Cortex of kidney (tissue), 1 donor: ENCODE measurements at places on chromosomes 3 and 15.

DNA sequence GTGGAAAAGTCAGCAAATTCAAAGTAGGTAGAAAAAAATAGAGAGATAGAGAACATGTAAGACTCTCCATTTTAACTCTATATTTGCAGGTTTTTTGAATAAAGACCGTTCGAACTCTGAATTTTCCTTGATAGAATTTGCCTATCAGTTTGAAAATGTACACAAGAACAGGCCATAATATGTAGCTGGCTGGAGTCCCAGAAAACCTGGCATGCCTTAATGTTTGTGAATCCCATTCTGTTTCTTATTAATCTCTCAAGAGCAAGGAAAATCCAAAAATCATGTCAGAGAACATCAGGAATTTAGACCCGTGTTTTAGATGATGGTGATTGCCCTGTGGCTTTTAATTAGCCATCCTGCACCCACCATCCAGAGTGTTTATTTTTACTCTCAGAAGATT is 7.2 kb upstream of the CFAP161 start:
- no peak for DNase-seq

- DNase-seq, result no peak
Measured at GRCh38 chr15:100721758-100722550, 119.6 kb downstream of the ASB7 start.

DNA sequence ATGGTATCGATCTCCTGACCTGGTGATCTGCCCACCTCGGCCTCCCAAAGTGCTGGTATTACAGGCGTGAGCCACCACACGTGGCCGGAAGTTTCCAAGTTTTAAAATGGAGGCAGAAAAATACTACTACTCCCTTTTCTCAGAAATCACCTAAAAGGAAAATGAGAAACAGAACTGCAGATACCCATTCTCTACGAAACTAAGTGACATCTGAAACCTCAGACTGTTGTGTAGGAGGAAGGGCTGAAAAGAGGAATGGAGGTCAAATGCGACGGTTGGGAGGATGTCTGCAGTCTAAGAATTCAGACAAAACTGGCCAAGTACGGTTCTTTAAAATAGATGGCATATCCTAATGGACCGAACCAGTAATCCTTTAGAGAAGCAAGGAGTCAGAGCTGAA is 24.1 kb downstream of the WDR48 start:
- DNase-seq, result no peak

DNA sequence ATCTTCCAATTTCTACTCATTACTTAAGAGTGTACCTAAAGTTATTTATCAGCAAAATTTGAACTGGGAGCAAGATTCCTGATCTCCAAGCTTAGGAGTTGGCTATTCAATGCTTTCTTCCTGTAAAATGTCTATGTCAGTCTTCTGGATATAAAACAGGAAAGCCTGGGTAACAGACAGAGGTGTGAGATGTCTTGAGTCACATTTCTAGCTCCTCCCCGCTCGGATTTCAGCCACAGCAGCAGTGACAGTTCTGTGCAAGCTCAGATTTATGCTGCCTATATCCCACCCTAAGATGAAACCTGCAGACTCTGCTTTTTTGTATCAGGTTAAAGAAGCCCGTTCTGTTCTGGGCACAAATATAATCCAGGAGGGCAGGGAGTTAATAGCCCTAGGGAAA is 2.1 kb upstream of the ARMC8 start:
- no peak for DNase-seq

DNA sequence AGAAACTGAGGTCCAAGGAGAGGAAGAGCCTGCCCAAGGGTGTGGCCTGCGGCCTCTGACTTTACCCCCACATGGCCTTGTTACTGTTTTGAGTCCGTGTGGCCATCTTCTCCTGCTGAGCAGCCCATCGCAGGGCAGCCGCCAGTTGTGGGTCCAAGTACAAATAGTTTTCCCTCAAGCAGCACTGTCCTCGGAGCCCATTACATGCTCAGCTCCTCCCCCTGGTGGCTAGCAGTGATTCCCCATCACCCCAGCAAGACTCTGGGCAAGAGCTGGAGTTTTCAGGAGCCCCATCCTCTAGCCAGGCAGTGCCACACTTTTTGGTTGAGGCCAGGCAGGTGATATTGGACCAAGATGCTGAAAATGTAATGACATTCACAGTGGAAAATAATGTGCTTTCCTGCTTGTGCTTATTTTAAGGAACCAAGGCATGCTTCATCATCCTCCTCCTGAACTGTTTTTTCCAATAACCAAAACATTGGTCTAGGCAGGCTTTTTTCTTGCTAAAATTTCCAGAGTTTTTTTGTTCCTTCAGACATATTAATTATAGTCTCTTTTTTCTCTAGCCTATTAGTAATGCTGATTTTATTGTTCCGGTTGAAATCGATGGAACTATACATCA is 23.2 kb upstream of the VILL start:
- DNase-seq, result no peak

DNA sequence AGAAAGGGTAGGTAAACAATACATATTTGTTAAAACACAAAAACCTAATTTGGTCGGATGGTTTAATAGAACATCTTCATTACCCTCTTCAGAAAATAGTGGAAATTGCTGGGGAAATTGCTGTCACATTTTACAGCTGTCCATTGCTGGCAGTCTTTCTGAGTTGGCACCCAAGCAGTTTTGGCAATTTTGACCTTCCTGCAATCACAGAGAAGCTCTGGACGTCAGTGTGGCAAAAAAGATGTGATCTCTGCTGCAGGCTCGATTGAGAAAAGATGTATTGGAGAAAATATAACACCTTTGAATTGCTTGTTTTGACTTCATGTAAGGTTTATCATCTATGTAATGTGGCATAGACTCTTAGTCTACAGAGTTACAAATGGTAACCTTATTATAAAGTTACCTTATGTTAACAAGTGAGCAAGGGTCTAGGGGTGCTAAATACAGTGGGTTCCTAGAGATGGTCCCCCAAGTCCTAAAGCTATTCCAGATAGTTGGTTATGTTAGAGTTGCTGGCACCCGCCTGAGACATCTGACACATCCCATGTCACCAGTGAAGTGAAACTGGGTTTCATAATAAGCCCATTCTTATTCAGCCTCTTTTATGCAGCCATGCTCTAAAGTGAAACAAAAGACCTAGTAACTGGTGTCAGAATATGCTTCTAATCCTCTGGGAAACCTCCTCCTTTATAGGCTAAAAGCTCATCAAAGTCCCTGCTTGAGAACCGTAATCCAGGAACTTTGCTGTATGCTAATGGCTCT is 14.0 kb downstream of the UBE2E1 start:
- DNase-seq, result no peak

DNA sequence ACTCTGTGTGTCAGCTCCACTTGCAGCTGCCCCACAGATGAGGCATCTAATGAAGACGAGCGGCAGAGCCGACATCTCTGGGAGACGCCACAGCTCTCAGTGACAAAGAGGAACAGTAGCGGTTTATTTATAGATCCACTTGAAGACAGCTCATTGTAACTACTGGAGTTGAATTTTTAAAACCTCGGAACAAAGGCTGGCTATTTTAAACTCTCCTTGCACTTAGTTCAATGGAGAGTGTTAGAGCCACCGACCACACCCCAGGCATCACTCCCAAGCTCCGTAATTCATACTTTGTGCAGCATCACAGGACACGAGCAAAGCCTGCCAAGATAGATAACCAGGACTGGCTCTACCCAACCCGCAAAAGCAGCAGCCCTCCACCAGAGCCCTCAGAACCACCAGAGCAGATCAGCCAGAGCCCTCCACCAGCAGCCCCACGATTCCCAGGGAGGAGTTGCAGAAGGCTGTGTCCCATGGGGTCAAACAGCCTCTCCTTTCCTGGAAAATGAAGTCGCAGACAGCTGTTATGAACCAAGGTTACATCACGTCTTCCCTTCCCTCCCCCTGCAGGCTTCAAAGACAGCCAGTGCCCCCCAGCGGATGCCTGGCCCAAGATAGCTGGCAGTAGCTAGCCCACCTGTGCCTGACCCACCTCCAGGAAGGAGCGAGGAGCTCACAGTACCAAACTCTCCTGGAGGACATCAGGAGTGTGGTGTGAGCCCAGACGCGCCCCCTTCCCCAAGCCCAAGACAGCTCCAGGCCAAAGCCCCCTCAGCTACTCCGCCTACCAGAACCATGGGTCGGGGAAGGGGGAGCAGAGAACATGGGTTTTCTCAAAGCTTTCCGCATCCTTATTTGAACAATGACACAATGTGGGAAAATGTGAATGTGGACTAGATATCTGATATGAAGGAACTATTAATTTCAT is 45.7 kb downstream of the POC1A start:
- no peak for DNase-seq

GRCh38 chr3:104367000-104367399 is 999.7 kb upstream of the ALCAM start:
- no peak for DNase-seq

- no peak for DNase-seq
Measured at GRCh38 chr15:28903555-28903954, 17.8 kb downstream of the APBA2 start.

DNA sequence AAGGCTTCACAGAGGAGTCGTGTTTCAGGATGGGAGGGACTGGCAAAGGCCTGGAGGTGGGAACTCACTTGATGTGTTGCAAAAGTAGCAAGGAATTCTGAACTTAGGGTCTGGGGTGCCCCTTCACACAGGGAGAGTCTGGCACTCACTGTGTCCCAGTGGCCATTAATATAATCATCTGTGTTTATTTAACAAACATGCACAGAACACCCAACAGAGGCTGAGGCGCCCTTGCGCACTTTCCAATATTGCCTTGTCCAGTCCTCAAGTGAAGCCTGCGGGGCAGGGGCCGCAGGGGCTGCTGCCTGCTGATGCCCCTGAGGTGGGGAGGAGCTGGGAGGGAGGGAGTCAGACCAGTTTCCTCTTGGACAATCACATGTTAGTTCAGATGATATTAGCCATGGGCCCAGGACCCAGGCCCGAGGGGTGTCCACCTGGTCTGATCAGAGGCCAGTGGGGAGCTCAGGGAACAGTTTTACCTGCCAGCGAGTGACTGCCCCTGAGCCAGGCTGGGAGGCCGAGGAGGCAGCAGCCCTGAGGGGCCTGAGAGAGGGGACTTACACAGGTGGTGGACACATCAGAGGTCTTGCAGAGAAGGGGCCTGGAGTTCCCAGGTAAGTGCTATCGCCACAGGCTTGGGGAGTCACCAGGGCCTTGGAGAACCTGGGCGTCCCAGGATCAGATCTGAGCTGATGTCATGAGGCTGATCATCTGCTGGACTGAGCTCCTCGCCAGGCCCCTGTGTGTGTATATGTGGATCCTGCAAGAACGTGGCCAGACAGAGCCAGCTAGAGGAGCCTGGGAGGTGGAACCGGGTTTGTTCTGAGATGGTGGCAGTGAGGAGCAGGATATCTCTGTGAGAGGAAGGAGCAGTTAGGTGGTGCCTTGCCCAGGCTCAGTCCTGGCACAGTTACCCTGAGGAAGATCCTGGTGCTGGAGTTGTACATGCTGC is 13.8 kb upstream of the TXNRD3 start:
- DNase-seq, result no peak

DNA sequence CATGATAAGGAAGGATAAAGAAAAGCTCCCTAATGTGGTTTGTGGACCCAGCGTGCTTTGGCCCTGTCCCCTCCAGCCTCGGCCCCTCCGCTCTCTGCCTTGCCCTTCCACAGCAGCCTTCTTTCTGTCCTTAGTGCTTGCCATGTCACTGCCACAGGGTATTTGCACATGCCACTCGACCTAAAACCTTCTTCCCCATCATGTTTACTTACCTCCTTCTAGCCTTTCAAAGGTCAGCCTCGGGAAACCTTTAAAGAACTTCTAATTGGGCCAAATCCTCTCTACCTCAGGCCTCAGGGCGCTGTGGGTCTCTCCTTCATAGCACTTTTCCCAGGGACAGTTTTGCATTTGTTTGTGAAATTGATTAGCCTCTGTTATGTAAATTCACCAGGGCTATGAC is 73.0 kb downstream of the SCN11A start:
- no peak for DNase-seq

DNA sequence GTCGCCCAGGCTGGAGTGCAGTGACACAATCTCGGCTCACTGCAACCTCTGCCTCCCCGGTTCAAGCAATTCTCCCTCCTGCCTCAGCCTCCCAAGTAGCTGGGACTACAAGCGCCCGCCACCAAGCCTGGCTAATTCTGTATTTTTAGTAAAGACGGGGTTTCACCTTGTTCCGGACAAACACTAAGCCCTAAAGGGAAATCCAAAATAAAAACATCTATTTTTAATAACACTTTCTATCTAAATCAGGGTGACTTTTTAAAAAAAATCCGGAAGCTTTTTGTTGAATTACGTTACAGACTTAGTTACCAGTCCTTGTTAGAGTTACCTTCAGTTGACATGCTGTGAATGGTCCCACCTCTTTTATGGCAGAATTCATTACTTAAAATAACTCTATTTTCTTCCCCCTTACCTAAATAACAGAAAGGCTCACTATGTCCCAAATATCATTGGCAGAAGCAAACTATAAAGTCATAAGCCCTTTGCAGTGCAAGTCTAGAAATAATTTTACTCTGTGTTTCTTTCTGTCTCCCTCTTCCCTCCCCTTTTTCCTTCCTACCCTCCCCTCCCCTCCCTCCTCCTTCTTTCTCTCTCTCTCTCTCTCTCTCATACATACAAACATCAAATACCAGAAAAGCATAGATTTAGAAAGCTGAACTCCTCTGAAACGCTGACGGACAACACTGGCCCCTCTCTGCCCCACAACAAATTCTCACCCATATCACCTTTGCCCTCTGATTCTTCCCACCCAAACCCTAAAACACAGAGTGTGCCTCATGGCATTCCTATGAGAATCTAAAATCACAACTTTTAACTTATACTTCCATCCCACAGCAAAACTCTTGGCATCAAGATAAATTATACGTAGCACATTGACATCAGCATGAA is 18.3 kb downstream of the THBS1 start:
- DNase-seq, result no peak

DNA sequence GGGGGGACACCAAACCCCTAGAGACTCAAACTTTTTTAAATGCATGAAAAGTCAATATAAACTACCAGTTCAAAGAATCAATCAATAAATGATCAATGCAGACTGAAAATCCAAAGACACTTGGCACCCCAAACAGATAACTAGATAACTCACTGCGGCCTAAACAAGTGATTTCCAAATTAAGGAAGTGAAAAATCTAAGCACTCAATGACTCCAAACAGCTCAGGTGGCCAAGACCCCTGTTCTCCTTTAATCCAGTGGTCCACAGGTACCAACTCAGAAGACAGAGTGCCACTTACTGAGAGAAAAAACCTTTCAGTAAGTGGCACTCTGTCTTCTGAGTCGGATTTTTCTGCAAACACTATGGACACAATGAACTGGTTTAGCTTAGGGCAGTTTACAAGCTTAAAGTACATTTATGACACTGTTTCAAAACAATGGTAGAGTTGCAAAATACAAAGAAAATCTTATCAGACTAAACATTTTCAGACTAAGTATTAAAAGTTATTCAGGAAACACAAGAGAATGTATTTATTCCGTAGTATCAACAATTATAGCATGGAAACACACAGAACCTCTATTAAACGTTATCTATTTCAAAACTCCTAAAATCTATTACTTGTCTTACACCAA is 4.7 kb downstream of the DLG1 start:
- DNase-seq, result no peak
